ENCODE measurements at places on chromosomes 7 and 10.

DNA sequence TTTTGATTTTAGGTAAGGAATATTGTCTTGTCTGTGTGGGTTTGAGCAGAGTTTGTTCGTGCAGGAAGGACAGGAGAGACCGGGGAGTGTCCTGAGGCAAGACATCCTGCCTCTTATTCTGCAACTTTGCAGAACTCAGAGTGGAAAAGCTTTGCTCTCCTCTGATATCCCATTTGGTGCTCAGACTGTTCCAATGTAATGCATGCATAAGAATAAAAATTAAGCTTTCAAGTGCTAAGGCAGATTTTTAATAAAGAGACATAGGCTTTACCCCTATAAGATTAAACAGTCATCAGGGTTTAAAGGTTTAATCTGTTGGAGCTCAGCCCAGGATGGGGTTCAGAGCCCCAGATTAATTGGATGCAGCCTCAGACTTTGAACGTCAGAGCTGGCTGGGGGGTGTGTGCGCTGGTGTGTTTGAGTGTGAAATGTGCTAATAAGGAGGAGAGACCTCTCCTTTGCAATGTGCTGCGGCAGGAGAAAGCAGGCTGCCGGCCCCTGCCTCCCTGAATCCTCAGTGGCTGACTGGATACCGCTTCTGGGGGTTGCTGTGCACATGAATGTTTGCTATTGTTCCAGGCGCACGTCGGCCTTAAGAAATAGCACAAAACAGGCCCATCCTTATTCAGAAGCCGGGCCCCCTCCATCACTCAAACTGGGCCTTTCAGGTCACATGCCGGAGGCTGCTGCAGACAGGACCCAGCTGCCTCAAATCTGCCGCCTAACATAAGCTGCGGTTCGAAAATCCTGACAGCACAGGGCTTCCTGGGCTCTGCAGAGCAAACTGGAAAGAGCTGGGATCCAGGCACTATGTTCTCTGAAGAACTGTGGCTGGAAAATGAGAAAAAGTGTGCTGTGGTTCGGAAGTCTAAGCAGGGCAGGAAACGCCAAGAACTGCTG is 84.1 kb upstream of the PRR15 start:
- DNase-seq = peak; percentile 89

DNA sequence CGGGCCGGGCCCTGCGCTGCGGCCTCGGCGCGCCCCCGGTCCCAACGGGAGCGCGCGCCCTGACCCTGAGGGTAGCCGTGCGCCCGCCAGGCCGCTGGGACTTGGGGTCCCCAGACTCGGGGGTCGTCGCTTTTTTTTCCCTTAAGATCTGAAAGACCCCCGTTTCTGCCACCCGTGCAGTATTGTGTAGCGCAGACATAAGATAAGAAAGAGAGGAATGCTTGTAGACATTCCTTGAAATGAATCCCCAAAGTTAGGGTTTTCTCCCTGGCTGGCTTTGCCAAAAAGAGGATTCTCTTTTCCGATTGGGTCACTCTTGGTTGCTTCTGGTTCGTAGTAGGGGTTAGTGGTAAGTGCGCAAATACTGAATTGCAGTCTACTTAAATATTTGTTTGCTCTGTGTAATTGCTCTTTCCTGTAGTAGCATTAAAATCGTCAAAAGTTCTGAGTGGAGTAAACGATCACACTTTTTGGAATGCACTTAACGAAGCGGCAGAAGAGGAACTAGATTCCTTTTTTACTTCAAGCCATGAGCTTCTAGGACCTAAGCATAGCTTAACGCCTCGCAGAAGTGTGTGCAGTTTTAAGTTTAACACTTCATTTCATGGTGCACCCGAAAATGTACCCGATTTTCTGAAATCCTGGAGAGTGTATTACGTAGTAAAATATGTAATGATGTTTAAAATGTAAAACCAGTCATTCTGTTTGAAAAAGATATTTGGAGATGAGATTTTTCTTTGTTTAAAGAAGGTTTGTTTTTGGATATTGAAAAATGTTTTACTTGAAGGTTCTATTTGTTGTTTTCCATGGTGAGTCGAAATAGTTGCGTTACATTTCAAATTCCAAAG is 1.3 kb downstream of the CUL1 start:
- peak; percentile 24 for DNase-seq

DNA sequence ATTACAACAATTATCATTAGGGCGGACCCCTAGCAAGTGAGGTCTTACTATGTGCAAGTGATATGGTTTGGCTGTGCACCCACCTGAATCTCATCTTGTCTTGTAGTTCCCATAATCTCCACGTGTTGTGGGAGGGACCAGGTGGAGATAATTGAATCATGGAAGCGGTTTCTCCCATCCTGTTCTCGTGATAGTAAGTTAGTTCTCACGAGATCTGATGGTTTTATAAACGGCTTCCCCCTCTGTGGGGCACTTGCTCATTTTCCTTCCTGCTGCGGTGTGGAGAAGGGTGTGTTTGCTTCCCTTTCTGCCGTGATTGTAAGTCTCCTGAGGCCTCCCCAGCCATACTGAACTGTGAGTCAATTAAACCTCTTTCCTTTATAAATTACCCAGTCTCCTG is 96.1 kb upstream of the CDK6 start:
- DNase-seq = no peak

DNA sequence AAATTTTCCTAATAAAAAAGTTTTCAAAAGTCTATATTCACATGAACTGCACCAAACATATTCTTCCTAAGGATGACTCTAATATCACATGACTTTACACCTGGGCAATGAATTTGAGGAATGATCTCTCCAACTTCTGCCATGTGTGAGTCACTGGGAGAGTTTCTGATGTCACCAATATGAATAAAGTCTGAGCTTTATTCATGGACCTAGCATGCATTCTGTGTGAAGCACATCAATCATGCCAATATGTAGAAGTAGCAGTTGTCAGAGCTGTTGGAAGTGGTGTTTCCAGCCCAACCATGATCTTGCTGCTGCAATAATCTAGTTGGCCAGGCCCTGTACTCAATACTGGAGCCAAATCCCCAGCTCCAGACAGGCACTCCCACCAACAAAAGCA is 91.7 kb upstream of the IFRD1 start:
- DNase-seq = no peak

GRCh38 chr7:156919132-156919713 is 26.2 kb upstream of the LMBR1 start:
- no peak for DNase-seq

DNA sequence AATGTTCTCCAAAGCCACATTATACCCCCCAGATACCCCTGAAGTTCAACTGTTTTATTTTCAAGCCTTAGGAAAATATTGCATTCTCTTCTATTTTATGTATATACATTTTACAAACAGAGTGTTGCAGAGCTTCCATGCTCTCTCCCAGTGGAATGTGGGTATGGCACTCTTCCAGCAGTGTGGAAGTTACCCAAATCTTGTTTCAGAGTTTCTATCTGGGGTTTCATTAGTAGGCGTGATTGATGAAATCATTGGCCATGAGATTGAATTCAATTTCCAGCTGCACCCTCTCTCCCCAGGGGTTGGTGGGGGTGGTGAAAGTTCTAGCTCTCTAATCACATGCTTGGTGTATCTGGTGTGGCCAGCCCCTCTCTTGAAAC is 350.4 kb downstream of the RPS24 start:
- DNase-seq = no peak

DNA sequence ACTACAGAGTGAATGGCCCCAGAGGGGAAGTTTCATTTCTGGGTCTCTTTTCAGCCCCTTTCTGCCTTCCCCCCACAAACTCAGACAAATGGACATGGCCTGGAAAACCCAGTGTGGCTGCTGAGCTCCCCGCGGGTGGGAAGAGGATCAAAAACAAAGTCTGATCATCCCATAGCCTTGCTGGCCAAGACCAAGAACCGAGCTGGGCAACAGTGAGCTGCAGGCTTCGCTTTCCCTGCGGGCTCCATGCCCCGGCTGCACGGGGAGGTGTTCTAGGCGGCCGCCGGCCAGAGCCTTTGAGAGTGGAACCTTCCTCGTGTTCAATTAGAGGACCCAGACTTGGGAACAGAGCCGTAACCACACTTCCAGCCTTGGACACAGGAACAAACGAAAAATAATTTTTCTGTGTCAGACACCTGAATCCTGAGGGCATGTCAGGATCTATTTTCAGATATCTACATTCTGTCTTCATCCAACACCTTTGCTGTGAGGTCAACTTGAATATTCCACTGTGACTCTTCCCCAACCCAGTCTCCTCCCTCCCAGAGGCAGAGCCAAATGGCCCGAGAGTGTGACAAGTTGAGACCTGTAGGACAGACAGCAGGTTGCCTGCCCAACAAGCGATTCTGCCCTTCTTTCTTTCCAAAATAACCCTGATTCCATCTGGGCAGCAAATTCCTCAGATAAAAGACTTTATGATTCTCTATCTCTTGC is 26.0 kb downstream of the WDR86 start:
- DNase-seq = no peak

GRCh38 chr10:90274721-90275468 is 573.5 kb downstream of the KIF20B start:
- DNase-seq = no peak

- DNase-seq = no peak
These were observed 6.9 kb downstream of the ATP5MF start for GRCh38 chr7:99459087-99459486.

DNA sequence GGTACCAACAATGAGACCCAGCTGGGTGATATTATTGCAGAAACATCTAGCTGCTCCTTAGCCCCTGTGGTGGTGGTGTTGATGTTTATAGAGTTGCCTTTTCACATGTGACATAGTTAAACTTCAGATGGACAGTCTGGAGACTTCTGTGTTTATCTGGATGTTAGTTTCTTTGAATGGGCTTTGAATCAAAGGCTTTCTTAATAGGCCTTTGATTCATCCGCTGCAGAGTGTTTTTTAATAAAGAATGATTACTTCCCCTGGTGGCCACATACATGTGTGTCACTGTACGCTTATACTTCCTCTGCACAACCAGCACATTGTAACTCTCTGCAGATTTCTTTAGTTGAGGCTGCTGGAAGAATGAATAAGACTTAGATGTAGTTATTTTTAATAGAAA is 221.0 kb downstream of the DYNC1I1 start:
- DNase-seq = peak; percentile 7

GRCh38 chr10:133377818-133378250 is 1.2 kb upstream of the PAOX start:
- no peak for DNase-seq

GRCh38 chr10:90788968-90789367 is 68.9 kb downstream of the HTR7 start:
- DNase-seq = peak; percentile 10

DNA sequence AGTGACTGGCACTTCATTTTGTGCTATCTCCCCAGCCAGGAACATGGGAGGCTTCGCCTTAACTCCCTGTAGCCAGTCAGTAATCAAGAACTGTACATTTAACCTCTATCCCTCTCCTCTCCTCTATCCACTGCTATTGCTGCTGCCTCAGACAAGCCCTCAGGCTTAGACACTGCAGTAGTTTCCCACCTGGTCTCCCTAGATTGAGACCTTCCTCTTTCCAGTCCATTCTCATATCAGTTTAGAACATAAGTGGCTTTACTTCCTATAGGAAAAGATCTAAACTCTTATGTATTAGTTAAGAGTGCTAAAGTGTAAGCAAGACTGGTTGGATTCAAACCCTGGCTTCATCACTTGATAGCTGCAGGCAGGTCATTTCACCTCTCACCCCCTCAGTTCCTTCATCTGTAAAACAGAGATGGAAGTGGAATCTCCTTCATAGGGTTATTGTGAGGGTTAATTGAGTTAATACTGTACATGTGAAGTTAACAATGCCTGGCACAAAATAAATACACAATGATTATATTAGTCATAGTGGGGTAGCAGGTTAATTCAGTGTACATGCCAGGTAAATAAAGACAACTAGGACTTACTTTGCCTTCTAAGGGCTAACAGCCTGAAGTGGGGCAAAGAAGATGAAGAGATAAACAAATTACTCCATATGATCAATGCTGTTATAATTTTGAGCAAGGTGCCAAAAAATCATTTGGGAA is 76.1 kb downstream of the ZNF277 start:
- DNase-seq = no peak

DNA sequence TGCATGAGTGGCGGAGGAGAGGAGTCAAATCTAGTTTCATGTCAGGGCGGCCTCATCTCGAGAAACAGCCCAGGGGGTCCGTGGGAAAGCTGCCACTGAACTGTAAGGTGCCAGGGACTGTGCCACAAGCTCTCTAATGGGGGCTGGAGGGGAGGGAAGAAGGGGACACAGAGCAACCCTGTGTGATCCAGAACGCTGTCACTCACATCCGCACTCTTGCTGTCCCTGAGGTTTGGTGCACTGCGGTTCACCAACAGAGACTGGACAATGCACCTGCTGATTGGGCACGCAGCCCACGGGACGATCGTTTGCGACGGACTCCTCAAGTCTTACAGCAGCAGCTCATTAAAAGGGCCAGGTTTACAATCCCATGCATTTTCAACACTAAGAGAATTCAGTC is 47.7 kb downstream of the AMZ1 start:
- DNase-seq = no peak

- DNase-seq = no peak
These were observed 85.5 kb downstream of the TBXAS1 start for GRCh38 chr7:139914306-139915267.

DNA sequence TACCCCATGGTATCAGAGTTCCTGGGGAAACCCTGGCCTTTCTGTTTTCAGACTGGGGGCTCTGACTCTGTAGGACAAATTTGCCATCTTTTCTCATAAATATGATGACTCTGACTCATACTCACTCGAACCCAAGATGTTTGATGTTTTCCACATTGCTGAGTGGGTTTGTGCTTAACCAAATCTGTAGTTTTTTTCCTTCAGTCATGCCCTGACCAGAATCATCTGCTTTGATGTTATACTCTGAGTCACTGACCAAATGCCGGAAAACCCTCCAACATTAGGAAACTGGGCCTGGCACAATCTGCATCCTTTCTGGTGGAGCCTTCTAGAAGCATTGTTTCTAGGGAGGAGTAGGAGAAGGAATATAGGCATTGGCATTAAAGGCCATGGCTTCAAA is 118.7 kb downstream of the C10orf105 start:
- DNase-seq = no peak

DNA sequence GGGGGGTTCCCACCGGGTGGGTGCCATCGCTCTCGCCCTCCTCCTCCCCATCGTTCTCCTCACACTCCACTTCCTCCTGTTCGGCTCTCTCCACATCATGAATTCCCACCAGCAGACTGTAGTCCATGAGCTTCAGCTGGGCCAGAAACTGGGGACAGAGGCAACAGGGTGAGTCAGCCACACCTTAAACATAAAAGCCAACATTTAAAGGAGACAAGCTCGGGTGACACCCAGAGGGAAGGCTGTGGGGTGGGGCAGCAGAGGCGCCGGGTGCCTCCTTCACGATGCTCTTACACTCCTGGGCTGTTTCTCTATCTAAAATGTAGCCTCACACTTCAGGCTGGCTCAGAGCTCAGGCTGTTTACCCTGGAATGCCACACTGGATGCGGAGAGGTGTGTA is 172.5 kb downstream of the PIP4K2A start:
- no peak for DNase-seq

DNA sequence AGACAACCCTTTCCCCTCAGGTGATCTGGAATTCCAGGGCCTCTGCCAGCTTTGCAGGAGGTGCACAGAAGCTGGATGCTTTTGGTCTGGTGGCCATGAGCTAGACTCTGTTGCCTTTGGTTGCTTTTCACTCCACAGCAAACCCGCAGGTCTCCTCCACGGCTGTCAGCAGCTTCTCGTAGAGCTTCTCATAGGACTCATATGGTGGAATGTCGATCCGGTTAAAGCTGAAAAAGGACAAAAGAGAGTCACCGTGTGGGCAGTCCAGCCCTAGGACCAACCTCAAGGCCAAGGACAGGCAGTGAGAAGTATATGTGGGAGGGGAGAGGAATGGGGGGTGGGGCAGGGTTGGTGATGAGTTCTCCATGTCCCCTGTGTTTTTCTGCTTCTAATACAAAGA is 113.5 kb downstream of the SMURF1 start:
- no peak for DNase-seq
